ENCODE measurements at places on chromosomes 6 and 20.

- H3K27ac ChIP-seq = no peak within 1 kb of the TSS
- H3K36me3 ChIP-seq = peaks cover 18% of the 10 kb centered on the region
- no peak within 1 kb of the TSS for H3K4me3 ChIP-seq
- no peak for DNase-seq
- no peaks in the 10 kb centered on the region for H3K27me3 ChIP-seq
- peaks cover 10% of the 10 kb centered on the region for H3K4me1 ChIP-seq
Observed at GRCh38 chr6:159800141-159800865, at the start of gene PNLDC1. TSS of gene PNLDC1 (plus strand) at chr6:159800276. CDS start at chr6:159800308, 32 bp downstream.

- H3K4me3 ChIP-seq = no peak overlapping the region
- H3K27ac ChIP-seq = no peak overlapping the region
- peaks cover 11% of the 10 kb centered on the region for H3K4me1 ChIP-seq
Observed at GRCh38 chr20:64277571-64278316, 22.2 kb downstream of the PCMTD2 start.

DNA sequence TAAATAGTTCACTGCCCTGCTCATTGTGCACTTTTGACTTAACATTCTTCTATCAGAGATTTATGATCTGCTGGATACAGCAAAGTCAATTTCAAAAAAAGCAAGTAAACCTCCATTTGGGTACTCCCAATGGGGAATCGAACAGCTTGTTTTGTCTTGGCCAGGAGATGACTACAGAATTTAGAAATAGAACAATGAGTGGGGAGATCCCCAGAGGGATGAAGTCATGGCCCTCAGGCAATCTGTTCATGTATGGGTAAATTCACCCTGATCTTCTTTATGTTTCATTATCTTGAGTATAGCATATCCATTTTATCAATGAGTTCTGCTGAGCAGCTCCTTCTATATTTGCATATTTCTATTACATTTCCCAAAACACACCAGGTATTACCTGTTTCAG lies 1681.9 kb downstream of the HACE1 start:
- H3K27me3 ChIP-seq = no peaks in the 10 kb centered on the region
- no peaks in the 10 kb centered on the region for H3K36me3 ChIP-seq
- no peaks in the 10 kb centered on the region for H3K4me1 ChIP-seq

GRCh38 chr20:52972190-52972937 lies at the start of gene TSHZ2:
TSS of gene TSHZ2 (plus strand) at chr20:52972358. CDS start at chr20:52973294, 936 bp downstream.
- H3K27ac ChIP-seq = no peak within 1 kb of the TSS
- H3K4me3 ChIP-seq = peak within 1 kb of the TSS; percentile 13
- H3K27me3 ChIP-seq = peaks cover 41% of the 10 kb centered on the region

- no peaks in the 10 kb centered on the region for H3K36me3 ChIP-seq
- H3K27ac ChIP-seq = no peak overlapping the region
- no peak for DNase-seq
- H3K4me1 ChIP-seq = no peaks in the 10 kb centered on the region
Observed at GRCh38 chr20:48574383-48574782, 253.4 kb downstream of the PREX1 start.

- H3K4me3 ChIP-seq = no peak overlapping the region
- peaks cover 7% of the 10 kb centered on the region for H3K4me1 ChIP-seq
- peaks cover 15% of the 10 kb centered on the region for H3K36me3 ChIP-seq
- H3K27me3 ChIP-seq = no peaks in the 10 kb centered on the region
- DNase-seq = no peak
- H3K27ac ChIP-seq = peak overlapping the region; percentile 36
Observed at GRCh38 chr20:478949-479429, 16.7 kb upstream of the TBC1D20 start.

- no peak for DNase-seq
- no peaks in the 10 kb centered on the region for H3K36me3 ChIP-seq
- H3K4me3 ChIP-seq = peak overlapping the region; percentile 98
- H3K4me1 ChIP-seq = peaks cover 13% of the 10 kb centered on the region
Observed at GRCh38 chr20:43513372-43513930, 6.0 kb downstream of the L3MBTL1 start.

- no peak overlapping the region for H3K4me3 ChIP-seq
- no peaks in the 10 kb centered on the region for H3K36me3 ChIP-seq
- H3K27me3 ChIP-seq = no peaks in the 10 kb centered on the region
- no peak for DNase-seq
Observed at GRCh38 chr20:33679758-33680485, 5.7 kb upstream of the NECAB3 start.

DNA sequence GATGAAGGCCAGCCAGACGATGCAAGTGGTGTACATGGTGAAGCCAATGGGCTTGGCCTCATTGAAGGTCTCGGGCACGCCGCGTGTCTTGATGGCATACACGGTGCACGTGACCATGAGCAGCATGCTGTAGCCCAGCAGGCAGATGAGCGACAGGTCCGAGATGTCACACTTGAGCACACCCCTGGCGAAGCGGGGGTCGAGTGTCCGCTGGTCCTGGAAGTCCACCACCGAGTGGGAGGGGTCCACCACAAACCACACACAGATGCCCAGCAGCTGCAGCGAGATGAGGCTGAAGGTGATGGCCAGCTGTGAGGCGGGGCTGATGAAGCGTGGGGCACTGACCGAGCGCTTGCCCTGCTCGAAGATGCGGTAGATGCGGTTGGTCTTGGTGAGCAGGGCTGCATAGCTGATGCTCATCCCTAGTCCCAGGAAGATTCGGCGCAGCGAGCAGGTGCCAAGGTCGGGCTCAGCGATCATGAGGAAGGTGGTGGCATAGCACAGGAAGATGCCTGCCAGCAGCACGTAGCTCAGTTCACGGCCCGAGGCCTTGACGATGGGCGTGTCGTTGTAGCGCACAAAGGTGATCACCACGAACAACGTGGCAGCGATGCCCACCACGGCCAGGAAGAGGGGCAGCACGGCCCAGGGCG lies 110.1 kb downstream of the GRM4 start:
- H3K4me1 ChIP-seq = peaks cover 6% of the 10 kb centered on the region
- no peaks in the 10 kb centered on the region for H3K36me3 ChIP-seq
- DNase-seq = no peak
- peaks cover 25% of the 10 kb centered on the region for H3K27me3 ChIP-seq
- no peak overlapping the region for H3K27ac ChIP-seq

- no peaks in the 10 kb centered on the region for H3K27me3 ChIP-seq
- no peak for DNase-seq
- H3K27ac ChIP-seq = no peak overlapping the region
- no peaks in the 10 kb centered on the region for H3K4me1 ChIP-seq
- H3K4me3 ChIP-seq = no peak overlapping the region
Observed at GRCh38 chr6:162385980-162386379, 341.6 kb downstream of the PRKN start.

DNA sequence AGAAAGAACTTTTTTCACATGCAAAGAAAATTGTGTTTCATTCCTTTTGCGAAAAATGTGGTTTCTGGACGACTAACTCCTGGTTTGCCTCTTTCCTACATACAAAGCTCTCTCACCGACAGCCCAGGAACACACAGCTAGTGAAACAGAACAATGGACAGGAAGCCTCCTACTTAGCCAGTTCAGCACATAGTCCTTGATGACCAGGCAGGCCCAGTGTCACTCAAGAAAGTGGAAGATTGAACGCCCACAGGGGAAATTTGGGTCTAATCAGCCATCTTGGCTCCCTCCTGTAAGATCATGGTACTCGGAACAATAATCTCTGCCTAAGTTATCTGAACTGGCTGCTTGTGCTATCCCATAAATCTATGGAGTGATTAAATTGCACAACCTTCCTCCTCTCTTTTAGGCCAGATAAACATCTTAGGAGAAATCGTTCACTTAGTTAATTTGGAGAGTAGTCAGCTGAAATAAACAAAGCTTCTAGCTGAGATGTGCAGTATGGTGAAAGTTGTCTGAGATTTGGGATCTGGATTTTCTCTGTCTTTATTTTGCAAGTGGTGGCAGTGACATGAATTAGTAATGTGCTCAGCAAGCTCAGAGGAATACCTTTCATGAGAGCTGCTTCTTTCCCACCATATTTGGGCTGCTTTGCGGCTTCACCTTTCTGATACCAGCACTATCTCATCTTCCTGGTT lies 147.0 kb downstream of the MTFR2 start:
- no peaks in the 10 kb centered on the region for H3K4me1 ChIP-seq
- no peak overlapping the region for H3K27ac ChIP-seq
- no peak for DNase-seq
- H3K36me3 ChIP-seq = no peaks in the 10 kb centered on the region

GRCh38 chr20:11060423-11061185 lies 386.8 kb upstream of the JAG1 start:
- H3K27me3 ChIP-seq = no peaks in the 10 kb centered on the region
- no peaks in the 10 kb centered on the region for H3K4me1 ChIP-seq
- no peaks in the 10 kb centered on the region for H3K36me3 ChIP-seq
- H3K27ac ChIP-seq = no peak overlapping the region
- no peak overlapping the region for H3K4me3 ChIP-seq

DNA sequence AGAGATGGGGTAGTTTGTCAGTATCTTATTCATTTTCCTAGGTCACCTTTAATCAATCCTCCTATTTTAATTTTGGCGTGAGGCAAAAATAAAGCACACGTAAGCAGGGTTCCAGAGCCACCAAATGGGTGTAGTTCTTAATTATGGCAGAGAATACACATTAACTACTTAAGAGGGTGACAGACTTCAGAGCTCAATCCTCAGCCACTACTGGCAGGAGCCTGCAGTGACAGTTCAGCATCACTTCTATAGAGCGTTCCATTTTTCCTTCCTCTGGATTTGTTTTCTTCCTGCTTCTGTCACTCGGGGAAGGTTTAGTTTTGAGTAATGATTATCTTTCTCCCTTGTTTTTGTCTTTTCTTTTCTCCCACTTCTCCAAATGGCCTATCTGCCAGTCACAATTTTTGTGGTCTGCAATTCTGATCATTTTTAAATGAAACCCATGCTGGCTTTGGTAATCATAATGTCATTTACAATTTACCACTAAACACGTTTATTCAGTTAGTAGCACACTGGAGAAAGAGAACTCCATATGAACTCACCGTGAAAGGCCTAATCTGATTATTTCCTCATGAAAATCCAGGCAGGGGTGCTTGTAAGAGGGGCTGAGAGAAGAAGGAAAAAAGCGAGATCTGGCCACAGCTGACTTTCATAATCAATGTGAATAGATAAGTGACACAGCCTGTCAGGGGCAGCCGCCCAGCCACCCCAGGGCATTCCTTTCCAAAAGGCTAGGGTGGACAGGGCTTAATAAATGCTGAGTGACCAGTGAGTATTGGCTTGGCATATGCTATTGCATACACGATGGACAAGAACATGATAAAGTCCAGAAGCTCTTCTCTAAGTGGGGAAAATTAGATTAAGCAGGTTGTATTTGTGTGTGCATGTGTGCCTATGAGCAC lies 412.1 kb downstream of the PKHD1 start:
- H3K4me3 ChIP-seq = no peak overlapping the region
- H3K27me3 ChIP-seq = no peaks in the 10 kb centered on the region
- DNase-seq = no peak
- H3K4me1 ChIP-seq = no peaks in the 10 kb centered on the region
- no peaks in the 10 kb centered on the region for H3K36me3 ChIP-seq

Data from natural killer cell treated with Interleukin-12 subunit alpha and Interleukin-12 subunit beta and Interleukin-15 and Interleukin-18, amount 100 ng/mL, for 72 hours (primary cell).